NCI-H510A treated with DMSO at 0.1 percent for 48 hours (cell line): ENCODE measurements at places on chromosomes 4 and X.

- DNase-seq = no peak
These were observed 89.2 kb downstream of the AFAP1 start for GRCh38 chr4:7850489-7850888.

DNA sequence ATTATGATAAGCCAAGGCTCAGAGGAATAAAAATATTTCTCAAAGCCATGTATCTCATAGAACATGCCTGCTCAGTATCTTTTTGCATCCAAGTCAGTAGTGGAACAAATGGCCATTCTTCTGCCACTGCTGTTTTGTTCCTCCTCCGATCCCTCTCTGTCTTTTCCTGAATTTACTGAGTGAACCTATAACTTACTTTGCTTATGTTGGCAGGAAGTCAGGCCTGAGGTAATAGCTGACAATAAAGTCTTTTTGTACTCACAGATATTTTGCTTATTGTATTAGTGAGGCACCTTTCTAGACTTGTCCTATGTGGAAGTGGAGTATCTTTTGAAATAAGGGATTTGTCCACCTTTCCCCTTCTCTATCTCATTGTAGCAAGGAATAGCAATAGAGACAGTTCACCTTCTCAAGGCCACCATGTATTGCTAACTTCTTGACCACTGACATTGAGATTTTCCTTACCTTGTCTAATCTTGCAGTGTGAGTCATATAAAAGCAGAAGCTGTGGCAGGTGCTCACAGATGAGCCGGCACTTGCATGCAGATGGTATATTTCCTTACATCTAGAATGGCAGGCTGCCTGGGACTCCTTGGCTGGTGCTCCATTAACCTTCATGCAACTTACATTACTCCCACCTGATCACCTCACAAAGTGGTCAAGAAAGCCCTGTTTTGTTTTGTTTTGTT, 68.2 kb downstream of the AGTR2 start:
- DNase-seq = no peak

DNA sequence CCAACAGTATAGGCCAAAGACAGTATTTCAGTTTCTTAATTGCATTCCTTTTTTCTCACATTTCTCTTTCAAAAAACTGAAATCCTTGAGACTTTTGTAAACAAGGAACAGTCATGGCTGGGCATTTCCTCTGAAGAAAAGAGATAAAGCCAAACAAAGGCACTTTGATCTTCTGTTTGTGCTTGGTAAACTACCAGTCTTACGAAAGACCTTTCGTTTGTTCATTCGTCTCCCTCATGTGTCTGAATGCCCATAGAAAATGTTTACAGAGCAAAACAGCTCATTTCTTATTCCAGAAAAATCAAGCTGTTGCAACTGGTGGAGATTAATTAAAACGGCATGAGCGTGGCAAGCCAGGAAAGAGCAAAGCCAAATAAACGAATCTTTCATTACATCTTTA, 178.0 kb downstream of the GASK1B start:
- DNase-seq = no peak

DNA sequence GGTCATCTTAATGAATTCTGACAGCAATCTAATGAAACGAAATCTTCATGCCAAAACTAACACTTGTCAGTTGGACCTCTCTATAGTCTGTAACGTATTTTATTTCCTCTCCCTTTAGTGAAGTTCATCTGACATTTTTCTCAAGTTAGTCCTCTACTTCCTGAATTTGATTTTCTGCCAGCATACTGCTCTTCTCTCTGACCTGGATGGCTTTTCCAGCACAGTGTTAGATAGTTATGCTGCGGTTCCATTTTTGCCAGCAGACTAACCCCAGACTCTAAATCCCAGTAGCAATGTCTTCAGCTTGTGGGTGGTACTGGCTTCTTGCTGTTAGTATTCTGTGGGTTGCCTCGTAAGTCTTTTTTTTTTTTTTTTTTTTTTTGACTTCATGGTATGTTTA, 146.7 kb upstream of the VEGFC start:
- no peak for DNase-seq

- peak; percentile 6 for DNase-seq
These were observed 75.4 kb downstream of the DCHS2 start for GRCh38 chr4:154416190-154416547.

DNA sequence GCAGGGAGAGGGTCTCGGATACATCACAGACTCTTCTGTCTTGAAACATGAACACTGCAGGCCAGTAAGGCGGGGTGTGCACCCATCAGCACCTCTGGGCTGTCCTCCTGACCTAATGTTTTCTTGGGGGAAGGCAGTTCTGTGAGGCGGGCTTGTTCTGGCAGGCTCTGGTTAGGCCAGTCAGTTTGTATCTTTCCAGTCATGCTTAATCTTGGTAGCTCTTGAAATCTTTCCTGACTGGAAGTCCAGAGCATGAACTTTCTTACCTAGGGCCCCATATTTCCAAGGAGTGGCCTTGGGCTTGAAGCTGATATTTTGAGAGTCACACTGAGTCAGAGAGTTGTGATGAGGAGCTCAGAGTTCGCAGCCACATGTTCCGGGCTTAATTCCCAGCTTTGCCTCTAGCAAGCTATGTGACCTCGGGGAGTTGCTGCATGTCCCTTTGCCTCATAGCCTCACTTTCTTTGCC, 54.2 kb upstream of the RASSF6 start:
- no peak for DNase-seq

DNA sequence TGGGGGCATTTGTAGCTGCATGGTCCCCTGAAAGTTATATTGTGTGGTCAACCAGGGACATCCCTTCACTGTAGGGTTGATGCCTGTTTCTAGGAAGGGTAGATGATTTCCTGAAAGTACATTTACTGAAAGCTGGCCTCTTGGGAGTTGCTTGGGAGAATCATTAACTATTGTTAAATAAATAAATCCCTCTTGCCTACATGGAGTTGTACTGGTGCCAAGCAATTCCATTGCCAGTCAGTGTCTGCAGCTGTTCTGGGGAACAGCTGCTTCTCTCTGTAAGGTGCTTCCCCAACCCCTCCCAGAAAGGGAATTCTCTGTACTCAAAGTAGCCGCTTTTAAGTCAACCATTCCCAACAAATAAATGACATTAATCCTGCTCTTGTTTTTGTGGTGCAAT, 51.1 kb downstream of the C4orf51 start:
- DNase-seq = peak; percentile 19

DNA sequence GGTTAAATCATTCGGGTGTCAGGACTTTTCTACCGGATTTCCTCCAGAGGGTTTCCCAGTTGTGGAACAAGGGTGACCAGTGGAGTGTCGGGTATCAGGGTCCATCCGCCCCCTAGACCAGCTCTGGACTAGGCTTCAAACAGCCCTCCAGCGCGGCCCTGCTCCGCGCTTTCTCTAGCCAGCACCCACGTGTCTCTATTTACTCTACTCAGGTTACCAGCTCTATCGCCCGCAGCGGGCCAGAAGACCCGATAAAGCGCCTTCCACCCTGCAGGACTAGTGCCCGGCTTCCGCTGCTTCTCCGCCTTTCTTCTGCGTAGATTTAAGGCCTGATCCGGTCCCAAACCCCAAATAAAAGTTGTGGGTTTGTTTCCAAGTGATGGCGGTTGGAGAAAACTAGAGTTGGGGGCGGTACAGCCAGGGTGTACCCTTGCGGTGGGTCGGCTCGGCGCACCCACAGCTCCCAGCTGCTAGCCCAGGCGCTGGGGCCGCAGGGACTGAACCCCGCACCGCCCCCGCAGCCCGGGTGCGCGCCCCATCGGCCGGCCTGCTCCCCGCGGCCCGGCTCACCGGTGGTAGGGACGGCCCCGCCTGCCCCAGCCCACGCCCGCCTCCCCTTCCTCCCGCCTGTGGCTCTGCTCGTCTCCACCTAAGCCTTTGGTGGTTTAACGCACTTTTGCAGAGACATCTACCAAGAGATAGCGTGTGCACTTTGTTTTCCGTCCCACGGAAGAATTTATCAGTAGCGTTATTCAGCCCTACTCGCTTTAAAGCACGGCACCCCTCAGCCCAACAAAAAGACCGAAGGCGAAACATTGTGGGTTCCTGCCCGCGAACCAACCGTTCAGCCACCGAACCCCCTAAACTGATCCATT, 2.1 kb downstream of the LEF1 start:
- DNase-seq = peak; percentile 52

DNA sequence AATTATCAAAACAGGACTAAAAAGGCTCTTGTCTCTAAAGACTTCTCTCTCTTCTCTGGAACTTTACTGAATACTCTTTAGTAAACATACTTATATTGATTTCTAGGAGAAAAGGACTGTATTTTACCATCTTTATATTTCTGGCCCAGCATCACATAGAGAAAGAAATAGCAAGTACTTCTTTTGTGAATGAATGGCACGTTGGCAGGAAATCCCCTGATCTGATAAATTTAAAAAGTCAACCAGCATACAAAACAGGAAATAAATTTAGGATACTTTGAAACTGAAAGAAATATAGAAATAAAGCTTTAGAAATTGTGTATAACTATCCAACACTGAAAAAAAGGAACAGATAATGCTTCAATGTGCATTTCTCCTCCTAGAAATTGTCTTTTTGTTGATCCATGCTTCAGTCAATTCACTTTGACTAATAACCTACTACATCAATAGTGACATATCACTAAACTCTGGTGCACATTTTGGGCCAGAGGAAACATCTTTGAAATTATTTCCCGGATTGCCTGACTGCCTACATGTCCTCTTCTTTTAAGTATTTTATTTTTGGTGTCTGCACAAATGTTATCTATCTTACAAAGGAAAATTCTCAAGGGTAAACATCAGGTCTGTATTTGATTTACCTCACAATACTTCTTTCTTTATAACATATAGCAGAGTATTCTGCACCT, 183.5 kb upstream of the FSTL5 start:
- no peak for DNase-seq

- no peak for DNase-seq
These were observed 38.4 kb downstream of the SAGE1 start for GRCh38 chrX:135931644-135932487.

DNA sequence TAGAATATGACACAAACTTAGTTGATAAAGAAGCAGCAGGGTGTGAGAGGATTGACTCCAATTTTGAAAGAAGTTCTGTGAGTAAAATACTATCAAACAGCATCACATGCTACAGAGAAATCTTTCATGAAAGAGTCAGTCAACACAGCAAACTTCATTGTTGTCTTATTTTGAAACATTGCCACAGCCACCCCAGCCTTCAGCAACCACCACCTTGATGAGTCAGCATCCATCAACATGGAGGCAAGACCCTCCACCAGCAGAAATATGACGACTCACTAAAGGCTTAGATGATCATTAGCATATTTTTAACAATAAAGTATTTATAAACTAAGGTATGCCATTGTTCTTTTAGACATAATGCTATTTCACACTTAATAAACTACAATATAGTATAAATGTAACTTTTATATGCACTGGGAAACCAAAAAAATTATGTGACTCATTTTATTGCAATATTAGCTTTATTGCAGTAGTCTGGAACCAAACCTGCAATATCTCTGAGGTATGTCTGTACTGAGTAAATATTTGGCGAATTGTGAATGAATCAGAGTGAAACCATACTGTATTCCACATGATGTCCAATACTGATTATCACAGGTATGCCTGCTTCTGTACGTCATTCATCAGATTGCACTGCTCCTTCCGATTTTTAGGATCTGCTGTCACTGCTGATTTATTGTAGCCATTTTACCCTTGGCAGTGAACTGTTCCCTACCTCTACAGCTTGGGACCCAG, 11.6 kb downstream of the FRMPD4 start:
- DNase-seq = no peak

- DNase-seq = no peak
These were observed 88.2 kb upstream of the USP9X start for GRCh38 chrX:40996886-40997530.

DNA sequence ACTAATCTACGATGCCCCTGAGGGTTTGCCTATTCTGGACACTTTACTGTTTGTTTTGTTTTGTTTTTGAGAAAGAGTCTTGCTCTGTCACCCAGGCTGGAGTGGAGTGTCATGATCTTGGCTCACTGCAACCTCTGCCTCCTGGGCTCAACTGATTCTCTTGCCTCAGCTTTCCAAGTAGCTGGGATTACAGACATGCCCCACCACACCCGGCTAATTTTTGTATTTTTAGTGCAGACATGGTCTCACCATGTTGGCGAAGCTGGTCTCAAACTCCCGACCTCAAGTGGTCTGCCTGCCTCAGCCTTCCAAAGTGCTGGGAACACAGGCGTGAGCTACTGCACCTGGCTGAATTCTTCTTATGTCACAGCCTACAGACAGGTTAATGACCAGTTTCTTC, 70.7 kb downstream of the MFAP3L start:
- DNase-seq = no peak

GRCh38 chr4:60384516-60384915, 815.6 kb upstream of the ADGRL3 start:
- no peak for DNase-seq

GRCh38 chr4:140343303-140343702, 30.1 kb upstream of the SCOC start:
- no peak for DNase-seq

GRCh38 chrX:8720136-8720535, 11.8 kb downstream of the ANOS1 start:
- no peak for DNase-seq

- DNase-seq = no peak
These were observed 33.4 kb downstream of the RUFY3 start for GRCh38 chr4:70754990-70755688.

- no peak for DNase-seq
These were observed 40.8 kb downstream of the LAMP2 start for GRCh38 chrX:120428309-120428708.

DNA sequence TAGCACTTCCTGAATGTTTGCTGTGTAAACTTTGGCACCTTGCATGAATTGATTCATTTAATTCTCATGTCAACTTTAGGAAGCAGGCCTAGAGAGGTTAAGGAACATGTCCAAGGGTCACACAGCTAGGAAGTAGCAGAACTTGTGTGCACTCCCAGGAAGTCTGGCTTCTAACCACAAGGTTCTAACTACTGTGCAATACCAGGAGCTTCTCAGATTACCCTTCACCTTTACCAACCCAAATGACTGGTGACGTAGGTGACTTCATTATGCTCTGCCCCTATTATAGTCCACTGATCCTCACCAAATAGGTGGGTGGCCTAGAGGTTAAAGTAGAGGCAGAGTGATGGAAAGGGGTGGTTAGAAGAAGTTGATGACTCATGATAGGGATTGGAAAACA, 14.4 kb downstream of the AR start:
- no peak for DNase-seq

DNA sequence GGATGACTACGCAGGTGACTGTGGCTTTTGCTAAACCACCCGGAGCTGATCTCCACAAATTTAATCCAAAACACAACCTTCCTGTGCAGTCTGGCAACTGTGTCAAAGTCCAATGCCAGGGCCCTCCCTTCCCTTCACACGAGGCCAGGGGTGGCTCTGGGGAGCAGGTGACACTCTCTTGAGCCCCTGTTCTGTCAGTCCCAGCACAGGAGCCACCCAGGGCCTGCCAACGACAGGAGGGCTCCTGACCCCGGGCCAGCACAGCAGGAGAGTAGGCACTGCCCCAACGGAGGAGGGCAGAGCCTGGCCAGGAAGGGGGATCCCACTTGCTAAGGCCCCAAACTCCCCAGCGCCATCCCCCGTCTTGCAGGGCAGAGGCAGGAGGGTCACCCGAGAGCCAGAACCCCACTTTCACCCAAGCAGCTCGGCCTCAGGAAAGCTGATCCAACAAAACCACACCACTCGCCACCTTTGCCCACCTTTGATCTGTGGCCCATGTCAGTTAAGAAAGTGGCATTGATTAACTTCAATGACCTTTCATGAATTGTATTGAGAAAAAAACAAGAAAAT, 44.7 kb downstream of the FAM53A start:
- DNase-seq = no peak

GRCh38 chrX:16125520-16126149, 2.3 kb downstream of the GRPR start:
- DNase-seq = peak; percentile 18

GRCh38 chr4:126753592-126753991, 879.2 kb upstream of the INTU start:
- DNase-seq = no peak

- DNase-seq = no peak
These were observed 19.6 kb upstream of the FAM156A start for GRCh38 chrX:52977953-52978352.
